ENCODE measurements at places on chromosomes 7 and 10. TPM values are rescaled to one million over a fixed set of nuclear protein-coding genes. Genes with fewer than 3 reads are reported as not detected.

The CALHM1 gene
- total RNA-seq, result not detected

DNA sequence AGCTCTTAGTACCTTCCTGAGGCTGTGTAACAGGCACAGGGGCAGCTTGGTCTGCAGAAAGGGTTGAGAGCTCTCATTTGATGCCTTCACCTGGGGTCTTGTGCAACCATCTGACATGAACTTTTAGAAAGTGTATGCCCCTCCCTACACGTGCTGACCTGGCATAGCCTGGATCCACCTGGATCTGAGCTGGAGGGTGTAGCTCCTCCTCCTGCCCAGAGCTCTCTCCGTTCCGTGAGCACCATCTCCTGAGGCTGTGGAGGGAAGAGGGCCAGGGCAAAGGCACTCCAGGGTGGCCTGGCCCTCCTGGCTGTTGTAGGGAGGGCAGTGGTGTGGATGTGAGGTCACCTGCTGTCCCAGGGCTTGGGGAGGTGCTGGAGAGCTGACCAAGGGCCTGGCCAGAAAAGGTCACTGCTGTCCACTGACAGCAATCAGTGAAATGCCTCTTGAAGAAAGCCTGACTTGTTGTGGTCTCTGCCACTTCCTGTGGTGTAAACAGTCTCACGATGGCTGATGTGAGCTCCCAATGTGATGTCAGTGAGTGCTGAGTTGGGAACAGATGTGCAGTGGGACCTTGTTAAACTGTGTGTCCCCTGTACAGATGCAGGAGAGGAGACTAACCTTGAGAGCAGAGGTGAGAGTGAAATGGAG is 23.0 kb downstream of the AMZ1 start:
- DNase-seq, result no peak

GRCh38 chr7:142249918-142250317 is 7.9 kb downstream of the PRSS58 start:
- DNase-seq, result no peak

DNA sequence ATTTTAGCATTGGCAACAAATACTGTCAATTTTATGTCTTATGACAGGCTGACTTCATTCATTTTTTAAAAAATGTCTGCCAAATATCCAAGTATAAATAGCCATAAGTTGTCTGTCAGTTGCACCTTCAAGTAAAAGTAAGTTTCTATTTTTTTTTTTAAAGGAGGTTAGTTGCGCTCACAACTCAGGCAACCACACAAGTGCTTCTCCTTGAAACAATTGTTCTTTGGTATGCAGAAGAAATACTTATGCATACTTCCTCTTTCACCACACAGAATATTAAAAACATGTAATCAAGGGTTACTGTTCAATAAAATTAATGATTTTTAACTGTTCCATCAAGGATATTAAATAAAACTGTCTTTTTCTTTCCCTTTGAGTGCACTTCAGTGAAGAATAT is 97.9 kb downstream of the RTKN2 start:
- DNase-seq, result no peak

DNA sequence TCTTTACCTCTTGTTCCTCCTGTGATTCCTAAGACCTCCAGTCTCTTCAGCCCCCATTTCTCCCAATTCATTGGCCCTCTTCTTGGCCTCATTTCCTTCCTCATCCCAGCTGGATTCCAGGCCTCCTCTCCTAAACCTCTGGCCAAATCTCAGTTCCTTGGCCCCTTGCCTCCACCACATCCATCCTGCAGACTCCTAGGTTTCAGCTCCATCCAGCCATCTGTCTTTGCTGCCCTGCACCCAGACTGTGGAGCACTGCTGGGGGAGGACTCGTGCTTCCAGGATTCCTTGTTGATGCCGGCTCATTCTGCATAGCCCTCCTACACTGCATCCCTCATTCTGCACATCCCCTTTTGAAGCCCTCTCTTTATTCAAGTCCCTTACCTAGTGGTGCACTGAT is 6.7 kb downstream of the PLAC9 start:
- DNase-seq, result no peak

DNA sequence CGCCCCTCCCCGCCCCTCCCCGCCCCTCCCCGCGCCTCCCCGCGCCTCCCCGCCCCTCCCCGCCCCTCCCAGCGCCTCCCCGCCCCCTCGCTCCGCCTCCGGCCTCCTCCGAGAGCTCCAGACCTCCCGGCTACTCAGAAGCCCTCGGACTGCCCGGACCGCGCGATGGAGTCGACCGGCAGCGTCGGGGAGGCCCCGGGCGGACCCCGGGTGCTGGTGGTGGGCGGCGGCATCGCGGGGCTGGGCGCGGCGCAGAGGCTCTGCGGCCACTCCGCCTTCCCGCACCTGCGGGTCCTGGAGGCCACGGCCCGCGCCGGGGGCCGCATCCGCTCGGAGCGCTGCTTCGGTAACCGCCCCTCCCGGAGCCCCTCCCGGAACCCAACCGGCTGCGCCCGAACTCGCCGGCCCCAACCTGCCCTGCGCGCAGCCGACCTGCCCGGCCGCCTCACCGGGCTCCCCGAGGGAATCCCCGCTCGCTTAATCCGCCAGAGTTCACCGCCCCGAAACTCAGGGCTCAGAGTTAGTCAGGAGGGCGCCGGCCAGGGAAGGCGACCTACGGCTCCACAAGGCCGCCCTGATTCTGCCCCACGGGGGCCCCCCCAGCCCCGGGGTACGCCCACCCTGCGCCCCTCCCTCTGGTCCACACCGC is at the start of gene PAOX:
Gene PAOX (plus strand): TSS at position 111 of the 649 bp plus-strand sequence. CDS start 55 bp downstream, at position 166.
- no peak for DNase-seq

DNA sequence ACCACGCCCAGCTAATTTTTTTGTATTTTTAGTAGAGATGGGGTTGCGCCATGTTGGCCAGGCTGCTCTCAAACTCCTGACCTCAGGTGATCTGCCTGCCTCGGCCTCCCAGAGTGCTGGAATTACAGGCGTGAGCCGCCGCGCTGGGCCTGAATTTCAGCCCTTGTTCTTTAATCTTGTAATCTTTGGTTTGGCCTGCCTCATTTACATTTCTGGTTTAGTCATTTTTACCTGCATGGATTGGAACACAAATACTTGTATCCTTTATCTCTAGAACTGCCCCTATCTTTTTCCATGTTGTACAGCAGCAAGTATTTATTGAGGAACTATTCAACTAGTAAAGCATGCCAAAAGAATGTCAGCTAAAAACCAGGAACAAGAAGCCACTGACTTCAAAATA is 195.6 kb upstream of the FRMD4A start:
- DNase-seq, result no peak

DNA sequence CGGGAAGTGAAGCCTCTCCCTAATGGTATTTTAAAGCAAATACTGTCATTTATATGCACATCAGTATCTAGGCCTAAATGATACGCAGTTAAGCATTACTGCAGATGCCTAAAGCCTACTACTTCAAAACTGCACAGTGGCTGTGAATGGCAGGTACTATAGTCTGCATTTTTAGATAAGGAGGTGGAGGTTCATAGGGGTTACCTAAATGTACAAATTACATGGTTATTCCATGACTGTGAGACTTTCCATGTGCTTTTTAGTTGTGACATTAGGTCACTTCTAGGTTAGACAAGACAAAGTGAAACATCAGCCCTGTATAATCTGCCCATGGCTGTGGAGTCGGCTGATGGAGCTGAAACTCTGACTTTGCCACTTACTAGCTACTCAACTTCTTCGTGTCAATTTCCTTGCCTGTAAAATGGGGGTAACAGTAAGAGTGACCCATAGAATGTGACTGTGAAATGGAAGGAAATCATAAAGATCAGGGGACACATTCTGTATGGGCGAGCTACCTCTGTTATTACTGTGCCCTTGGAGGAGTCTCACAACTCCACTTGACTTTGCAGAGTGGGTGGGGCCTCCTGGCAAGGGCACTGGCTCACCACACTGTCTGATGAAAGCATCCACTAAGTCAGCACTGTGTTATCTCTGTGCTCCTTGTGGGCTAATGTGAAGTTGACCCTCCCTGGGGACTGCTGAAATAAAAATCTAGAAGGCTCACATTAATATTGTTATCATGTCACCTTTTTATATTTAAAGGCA is 239.4 kb downstream of the TNS3 start:
- no peak for DNase-seq

The STAG3 gene
- 1.4 TPM for total RNA-seq

The FRAT1 gene
- 2.4 TPM for total RNA-seq

The AMPH gene
- 2.0 TPM for total RNA-seq

- DNase-seq, result peak; percentile 69
Observed at GRCh38 chr10:73874267-73875138, at the start of gene CAMK2G. Gene CAMK2G, minus strand, starts transcription at chr10:73874555. Its CDS starts 94 bp downstream, at chr10:73874461.

The DENND2A gene
- 38.0 TPM for total RNA-seq

The SHH gene
- total RNA-seq, result 0.58 TPM

The ERCC6 gene
- 35.4 TPM for total RNA-seq

GRCh38 chr7:24026351-24026750 is 257.6 kb upstream of the NPY start:
- no peak for DNase-seq

The UCN3 gene
- total RNA-seq, result not detected

GRCh38 chr7:20558963-20559716 is 56.3 kb upstream of the ABCB5 start:
- DNase-seq, result no peak

DNA sequence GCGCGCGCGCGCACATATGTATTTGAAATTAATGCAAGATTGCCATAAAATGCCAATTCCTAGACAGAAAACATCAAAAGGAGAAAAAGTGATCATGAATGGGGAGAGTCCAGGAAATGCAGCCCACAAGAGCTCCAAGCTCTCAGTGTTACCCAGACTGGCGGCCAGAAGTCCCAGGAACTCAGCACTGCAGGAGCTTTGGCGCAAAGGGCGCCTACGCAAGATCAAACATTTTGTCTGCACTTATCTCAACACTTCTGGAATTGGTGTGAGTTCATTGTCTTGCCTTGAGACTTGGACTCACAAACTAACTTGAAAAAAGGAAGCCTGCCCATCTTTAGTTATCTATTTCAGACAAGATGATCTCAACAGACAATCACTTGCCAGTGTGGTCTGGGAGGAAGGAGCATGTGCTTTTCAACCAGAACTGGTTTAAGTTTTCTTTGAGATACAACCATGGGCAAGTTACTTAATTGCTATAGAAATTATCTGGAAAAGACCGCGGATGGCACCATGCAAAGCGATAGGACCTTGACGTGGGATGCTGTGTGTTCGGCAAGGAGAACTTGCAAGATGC is 77.2 kb downstream of the KIAA1549 start:
- no peak for DNase-seq

- DNase-seq, result peak; percentile 55
Observed at GRCh38 chr7:120554960-120555571, 282.1 kb downstream of the KCND2 start.

GRCh38 chr7:140640727-140641523 is at the start of gene DENND2A:
Gene DENND2A, minus strand, starts transcription at chr7:140640813. Its CDS starts 38,416 bp downstream, at chr7:140602397.
- peak; percentile 77 for DNase-seq

The CRHR2 gene
- total RNA-seq, result not detected

DNA sequence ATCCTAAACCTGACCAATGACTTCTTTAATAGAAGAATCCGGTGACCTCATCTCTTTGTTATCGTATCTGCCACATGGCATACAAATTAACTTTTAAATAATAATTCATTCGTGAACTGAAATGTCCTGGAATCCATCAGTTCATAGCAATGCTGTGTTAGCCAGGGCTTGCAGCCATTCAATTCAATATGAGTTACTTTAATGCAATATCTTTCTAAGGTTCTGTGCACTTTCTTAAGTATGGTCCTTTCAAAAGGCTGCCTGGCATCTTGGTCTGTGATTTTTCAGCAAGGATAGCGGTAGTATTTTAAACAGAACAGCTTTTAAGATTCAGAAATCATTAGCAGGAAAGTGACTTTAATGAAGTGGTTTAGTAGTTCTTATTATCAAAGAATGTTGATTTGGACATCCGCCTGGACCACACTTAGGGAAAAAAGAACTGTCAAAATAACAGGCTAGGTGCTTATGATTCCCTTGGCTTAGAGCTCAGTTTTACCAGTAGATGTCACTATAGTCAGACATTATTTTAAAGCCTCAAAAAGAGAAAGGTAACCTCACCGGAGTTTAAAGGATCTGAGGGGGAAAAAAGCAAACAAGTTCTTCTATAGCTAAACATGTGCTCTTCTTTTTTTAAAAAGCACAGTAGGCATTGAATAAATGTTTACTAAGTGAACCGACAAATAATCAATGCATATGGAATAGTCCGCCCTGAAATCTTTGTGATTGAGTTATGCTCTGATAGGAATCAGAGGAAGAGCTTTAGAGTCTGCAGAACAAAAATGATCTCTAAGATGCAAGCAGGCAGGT is 22.7 kb downstream of the SLC35G1 start:
- DNase-seq, result no peak
